ENCODE measurements at places on chromosomes 1 and 21.

- no peak for DNase-seq
These were observed 17.1 kb upstream of the UBXN10 start for GRCh38 chr1:20168564-20169491.

DNA sequence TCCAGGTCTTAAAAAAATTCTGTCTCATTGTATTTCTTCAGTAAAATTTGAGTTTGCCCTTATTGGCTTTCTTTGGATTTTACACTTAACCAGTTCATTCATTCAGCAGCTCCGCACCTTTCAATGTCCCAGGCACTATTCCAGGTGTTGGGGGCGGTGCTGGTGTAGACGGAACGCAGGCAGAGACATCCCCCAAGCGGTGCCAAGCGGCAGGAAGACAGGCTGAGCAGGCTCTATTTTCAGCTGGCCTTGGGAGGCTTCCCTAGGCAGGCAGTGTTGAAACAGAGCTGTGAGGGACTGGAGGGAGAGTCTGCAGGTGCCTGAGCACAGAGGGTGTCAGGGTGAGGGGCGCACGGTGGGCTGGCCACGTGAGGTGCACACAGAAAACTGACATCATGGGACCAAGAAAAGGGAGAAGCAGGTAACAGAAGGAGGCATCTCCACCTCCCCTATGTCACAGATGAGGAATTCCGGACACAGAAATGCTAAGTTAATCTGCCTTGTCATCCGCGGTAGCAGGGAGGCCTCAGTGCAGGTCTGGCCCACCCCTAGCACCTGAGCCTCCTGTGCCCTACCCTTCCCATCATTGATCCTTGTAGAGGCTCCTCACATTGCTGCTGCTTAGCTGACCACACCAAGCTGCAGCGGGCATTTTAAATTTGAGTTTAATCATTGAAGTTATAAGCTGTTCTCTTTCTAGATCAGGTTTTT is 40.8 kb downstream of the SLC37A1 start:
- no peak for DNase-seq

DNA sequence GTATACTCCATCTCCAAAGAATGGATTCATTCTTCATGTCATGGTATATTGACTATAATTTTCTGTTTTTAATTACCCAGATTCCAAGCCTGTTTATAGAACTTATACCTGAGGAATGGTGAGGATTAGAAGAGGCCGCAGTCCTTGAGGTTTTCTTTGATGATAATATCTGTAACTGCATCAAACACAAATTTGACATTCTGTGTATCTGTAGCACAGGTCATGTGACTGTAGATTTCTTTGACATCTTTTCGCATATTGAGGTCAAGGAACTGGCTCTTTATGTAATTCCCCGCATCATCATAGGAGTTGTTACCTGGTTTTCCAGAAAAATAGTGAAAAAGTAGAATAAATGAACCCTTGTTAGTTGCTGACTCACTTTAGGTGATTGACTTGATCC is 16.2 kb downstream of the GNAT2 start:
- no peak for DNase-seq

- no peak for DNase-seq
These were observed 65.7 kb downstream of the NPHS2 start for GRCh38 chr1:179510038-179510437.

GRCh38 chr1:187517546-187517945 is 688.8 kb downstream of the PLA2G4A start:
- DNase-seq: no peak

DNA sequence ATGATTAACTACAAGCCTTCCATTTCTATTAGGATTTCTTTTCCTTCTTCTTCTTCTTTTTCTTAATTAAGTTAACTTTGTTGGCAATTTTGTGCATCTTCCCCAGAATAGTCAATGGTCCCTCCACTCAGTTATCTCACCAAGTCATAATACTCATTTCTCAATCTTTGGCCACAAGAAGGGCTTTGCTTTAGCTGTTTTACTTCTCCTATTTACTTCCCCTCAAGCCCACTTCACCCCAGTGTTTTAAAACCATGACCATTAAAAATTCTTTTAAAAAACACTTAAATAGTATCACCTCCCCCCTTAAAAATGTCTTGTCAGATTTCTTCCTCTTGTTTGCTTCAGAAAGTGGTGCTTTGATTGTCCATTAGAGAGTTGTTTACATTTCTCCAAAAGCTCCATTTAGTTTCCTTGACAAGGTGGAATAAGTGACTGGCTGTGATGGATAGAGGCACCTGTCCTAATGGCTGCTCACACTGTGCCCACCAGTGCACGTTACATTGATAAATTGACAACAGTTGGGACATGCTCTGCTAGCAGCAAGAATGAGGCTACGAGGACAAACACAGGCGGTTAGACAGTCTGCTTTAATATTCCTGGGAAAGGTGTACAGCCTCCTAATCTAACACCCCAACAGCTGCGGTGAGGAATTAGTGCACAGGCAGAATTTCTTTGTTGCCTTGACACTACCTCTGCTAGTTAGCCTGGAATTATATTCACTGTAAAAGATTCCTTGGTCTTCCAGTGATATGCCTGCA is 354.7 kb downstream of the LMO4 start:
- DNase-seq: no peak

All from stimulated activated CD8-positive, alpha-beta memory T cell treated with anti-CD3 and anti-CD28 coated beads, Interleukin-7, amount 100 ng/mL, for 1 hour (primary cell).